Fibroblast of skin of back (primary cell): ENCODE measurements at places on chromosomes 16 and 17.

- DNase-seq = peak; percentile 37
Observed at GRCh38 chr17:38735161-38735997, 5.2 kb downstream of the CISD3 start.

- DNase-seq = peak; percentile 78
Observed at GRCh38 chr16:21260870-21261791, 17.0 kb downstream of the CRYM start.

GRCh38 chr16:63981639-63982038 lies 1140.2 kb downstream of the CDH11 start:
- DNase-seq = no peak

GRCh38 chr16:88740727-88741055 lies 34.4 kb downstream of the CTU2 start:
- no peak for DNase-seq

DNA sequence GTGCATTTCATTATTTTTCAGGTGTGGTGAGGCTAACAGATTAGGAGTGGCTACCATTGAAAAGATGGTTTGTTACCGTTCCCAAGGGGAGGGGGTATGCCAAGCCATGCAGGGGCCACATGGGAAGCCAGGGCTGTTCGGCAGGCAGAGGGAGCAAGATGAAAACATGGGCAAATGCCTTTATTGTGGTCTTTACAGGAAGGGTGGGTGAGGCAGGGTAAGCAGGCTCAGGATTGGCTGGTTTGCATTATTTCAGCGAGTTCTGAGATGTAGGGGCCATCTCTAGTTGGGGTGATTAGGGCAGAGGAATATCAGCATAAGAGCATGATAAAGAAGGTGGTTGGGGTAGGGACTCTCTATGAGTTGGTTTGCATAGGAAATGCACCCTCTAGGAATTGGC lies 117.6 kb downstream of the CCT6B start:
- DNase-seq = no peak

- DNase-seq = peak; percentile 71
Observed at GRCh38 chr17:65277576-65277975, 140.4 kb downstream of the RGS9 start.

DNA sequence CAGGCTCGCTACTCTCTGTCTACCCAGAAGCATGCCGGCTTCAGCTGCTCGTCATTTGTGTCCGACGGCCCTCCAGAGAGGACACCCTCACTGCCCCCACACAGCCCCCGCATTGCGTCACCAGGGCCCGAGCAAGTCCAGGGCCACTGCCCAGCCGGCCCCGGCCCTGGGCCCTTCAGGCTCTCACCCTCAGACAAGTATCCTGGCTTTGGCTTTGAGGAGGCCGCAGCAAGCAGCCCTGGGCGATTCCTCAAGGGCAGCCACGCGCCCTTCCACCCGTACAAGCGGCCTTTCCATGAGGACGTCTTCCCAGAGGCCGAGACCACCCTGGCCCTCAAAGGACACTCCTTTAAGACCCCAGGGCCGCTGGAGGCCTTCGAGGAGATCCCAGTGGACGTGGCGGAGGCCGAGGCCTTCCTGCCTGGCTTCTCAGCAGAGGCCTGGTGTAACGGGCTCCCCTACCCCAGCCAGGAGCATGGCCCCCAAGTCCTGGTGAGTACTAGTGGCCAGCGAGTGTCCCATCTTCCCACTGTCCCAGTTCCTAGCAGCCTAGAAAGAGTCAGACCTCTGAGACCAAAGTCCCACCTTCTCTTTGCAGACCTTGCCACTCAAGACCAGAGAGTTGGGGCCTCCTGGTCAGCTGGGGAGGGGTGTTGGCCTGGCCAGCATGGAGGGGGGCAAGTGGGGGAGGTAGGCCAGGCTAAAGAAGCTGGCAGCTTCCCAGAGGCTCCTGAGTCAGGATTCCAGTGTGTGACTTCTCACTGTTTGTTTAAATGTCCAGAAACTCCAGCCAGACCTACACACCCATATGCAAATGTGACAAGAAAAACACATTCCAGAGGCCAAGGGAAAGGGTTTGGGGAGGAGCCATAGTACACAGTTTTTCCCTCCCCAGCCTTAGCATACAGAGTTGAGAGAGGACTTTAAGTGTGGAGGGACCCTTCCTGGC lies 18.6 kb downstream of the FOXN1 start:
- DNase-seq = peak; percentile 88

DNA sequence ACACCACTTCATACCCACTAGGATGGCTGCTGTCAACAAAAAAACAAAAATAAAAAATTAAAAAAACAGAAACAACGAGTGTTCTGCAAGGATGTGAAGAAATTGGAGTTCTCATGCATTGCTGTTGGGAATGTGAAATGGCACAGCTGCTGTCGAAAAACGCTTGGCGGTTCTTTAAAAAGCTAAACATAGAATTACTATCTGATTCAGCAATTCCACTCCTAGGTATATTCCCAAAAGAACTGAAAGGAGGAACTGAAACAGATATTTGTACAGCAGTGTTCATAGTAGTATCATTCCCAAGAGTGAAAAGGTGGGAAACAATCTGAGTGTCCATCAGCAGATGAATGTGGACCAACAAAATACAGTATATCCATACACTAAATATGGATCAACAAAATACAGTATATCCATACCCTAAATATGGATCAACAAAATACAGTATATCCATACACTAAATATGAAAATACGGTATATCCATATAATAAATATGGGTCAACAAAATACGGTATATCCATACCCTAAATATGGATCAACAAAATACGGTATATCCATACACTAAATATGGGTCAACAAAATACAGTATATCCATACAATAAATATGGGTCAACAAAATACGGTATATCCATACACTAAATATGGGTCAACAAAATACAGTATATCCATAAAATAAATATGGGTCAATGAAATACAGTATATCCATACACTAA lies 8.7 kb downstream of the METTL16 start:
- no peak for DNase-seq

DNA sequence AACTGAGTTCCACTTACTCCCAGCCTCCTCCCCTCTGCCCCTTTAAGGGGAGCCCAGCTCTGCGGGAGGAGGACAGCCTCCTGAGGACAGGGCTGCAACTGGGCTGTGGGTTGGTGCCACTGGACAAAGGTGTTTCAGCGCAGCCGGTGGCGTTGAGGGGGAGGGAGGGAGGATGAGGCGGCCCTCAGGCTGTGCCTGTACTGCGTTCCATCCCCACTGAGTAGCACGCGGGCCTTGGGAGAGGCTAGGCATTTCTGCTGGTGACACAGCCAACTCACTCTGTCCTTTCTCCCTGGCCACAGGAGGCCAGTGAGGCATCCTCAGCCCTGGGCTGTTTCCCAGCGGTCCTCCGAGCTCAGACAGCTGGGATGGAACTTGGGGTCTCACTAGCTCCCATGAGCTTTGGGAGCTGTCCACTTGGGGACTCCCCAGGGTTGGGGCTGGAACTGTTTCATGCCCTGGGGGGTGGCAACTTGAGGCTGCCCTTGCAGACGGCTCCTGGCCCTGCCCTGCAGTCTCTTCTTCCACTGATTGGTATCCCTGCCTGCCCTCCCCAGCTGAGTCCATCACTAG lies 70.5 kb downstream of the MPRIP start:
- no peak for DNase-seq

- DNase-seq = peak; percentile 54
Observed at GRCh38 chr17:74842599-74843351, 16.9 kb downstream of the GRIN2C start.

- no peak for DNase-seq
Observed at GRCh38 chr17:81080019-81080418, 45.1 kb downstream of the BAIAP2 start.

DNA sequence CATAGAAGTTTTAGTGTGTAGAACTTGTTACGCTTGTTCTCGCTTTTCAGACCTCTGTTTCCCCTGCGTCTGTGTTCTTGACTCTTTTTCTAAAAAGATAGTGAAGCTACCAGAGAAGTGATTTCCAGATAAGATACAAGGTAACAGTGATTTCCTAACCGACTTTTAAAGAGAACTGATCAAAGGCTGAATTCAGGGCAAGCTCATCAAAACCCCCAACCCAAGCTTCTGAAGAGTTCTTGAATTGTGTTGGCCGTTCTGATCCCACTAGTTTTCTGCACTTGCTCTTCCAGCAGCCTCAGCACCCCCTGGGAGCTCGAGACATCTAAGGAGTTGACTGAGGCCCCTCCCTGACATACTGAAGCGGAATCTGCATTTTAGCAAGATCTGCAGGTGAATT lies 12.7 kb upstream of the NSMCE1 start:
- DNase-seq = no peak

- no peak for DNase-seq
Observed at GRCh38 chr16:76164970-76165558, 112.1 kb upstream of the CNTNAP4 start.

DNA sequence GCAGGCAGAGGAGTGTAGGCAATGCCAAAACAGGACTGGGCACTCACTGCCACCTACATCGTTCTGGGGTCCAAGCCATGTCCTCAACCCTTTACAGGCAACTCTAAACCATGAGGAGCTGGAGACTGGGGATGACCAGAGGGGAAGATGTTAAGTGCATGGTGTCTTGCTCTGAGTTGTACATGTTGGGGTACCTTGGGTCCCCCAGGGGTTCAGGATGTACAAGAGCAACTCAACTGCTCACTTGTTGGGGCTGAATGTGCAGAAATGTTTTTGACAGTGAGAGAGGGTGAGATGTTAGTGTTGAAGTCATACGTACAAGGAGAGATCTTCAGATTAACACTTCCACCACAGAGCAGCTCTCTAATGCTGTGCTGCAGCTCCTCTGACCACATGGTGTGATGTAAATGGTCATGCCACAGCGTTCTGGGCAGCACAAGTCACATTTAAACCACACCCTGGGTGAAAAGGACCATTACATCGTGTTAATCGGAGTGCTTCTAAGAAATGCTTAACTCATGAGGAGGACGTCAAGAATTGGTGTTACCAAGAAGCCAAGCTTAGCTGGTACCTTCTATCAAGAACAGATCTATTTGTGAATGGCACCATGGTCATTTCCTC lies 2.4 kb downstream of the CCL18 start:
- DNase-seq = no peak

DNA sequence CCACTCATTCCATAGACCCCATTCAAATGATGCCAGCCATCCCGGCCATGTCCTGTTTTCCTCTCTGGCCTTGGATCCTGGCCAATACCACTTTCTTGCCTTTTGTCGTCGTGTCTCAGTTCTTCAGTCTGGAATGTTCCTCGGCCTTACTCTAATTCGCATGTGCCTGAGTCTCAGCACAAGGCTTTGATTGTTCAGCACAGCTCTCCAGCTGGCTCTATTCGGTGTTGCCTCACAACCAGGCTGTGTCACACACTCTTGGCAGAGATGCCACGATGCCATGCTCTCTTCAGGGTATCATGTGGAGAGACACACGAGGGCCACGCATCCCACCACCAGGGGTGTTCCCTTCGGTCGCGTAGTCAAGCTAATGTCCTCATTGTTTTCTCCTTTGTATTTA lies 1.8 kb upstream of the VPS4A start:
- DNase-seq = no peak

DNA sequence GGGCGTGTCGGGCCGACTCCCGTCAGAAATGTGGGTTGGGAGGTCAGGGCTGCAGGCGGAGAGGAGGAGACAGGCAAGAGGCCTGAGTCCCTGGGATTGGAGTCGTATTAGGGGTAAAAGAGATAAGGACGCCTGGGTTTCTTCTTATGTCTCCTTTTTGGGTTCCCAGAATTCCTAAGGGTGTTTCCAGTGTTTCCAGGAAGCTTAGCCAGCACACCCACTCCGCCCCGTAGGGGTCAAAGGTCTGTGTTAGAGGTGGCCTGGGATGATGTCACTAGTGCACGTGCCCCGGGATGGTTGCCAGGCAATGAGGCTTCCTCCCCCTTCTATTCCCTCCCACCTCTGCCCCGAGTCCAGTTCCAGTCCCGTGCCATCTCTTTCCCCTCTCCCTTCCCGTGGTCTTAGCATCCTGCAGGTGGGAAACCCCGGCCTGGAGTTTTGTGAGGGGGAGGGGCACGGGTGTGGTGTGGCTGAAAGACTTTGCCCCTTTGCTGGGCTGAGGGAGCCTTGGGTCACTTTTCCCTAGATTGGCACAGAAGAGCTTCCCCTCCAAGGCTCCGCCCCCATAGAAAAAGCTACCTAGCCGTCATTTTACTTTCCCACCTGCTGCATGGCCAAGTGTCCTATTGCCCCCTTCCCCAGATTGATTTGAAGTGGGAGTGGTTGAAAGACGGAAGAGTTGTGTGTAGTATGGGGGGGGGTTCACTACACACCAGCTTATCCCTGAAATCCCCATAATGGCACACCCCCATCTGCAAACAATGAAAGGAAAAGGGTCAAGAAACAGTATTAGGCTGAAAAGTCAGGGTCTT lies 2.8 kb downstream of the KDM6B start:
- DNase-seq = peak; percentile 94
